Activated CD4-positive, alpha-beta T cell treated with anti-CD3 and anti-CD28 coated beads for 24 hours (primary cell): ENCODE measurements at places on chromosomes 4 and X.

DNA sequence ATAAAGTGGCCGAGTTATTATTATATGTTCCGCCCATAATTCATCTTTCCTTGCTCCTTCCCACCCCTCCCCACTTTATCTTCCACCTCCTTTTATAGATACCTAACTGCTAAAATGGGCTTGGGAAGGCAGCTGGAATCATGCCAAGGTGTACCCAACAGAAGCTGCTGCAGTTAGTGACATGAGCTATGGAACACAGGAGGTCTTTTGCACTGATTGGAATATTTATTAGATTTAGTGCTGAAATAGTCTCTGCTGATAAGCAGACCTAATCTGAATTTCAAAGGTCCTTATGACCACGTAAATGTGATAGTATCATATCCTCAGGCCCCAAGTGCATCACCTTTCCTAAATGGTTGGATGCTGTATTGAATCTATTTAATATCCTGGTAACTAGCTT, 64.9 kb downstream of the HMGB2 start:
- no peak for DNase-seq

DNA sequence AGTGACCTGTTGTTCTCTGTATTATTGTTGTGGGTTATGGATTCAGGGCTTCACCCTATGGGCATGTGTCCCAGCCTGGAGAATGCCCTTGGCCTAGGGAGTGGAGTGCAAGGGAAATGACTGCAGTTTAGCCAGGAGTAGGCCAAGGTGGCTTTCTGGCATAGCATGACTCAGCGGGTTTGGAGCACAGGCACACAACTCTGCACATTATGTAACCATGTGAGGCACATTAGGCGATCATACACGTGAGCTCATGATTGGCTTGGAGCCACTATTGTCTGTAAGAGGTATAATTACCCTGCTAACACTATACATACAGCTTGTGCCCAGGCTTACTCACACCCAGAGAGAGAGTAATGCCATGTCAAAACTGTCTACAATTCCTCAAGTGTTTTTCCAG, 35.1 kb upstream of the TACR3 start:
- no peak for DNase-seq

DNA sequence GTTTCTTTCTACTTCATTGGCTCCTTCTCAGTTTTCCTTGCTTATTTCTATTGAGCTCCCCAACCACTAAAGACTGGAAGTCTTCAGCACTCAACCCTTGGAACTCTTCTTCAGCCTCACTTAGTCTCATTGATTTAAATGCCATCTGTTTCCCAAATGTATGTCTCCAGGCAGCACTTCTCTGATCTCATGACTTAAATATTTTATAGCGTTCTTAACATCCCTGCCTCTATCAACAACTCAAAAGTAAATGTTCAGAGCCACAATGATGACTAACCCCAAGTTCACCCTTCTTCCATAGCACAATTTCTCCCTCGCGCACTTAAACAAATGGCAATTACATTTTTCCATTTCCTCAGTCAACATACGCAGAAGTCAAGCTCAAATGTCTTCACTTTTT, 1393.3 kb downstream of the ARAP2 start:
- DNase-seq: no peak

DNA sequence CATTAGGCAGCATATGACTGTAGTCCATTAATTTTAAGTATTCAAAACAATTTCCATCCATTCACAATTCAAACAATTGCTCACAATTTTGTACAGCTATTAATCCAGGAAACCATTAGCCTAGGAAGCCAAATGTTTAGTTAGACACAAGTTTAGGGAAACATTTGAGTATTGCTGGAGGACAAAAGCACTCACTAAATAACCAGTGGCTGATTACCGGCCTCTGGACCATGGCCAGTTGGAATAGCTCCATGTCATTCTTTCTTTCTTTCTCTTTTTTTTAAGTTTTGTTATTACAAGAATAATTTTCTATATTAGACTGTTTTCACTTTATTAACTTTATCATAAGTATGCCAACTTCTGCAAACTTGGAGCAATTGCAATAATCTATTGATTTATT, 31.3 kb downstream of the TRIML2 start:
- DNase-seq: no peak

DNA sequence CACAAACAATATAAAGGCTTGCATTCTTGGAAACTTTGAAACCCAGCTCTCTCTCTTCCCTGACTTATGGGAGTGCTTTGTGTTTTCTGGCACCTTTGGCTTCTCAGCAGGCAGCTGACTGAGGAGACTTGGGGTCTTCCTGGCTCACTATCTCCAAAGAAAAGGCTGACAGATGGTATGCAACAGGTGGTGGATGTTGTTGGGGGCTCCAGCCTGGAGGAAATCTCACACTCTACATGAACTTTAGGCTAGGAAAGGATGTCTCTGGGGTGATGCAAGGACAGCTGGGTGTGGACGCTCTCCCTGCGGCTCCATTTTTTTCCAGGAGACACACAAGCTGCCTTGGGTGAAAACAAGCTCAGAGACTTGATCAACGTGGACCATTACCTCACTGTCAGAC, 67.4 kb downstream of the DNAAF6 start:
- DNase-seq: no peak

DNA sequence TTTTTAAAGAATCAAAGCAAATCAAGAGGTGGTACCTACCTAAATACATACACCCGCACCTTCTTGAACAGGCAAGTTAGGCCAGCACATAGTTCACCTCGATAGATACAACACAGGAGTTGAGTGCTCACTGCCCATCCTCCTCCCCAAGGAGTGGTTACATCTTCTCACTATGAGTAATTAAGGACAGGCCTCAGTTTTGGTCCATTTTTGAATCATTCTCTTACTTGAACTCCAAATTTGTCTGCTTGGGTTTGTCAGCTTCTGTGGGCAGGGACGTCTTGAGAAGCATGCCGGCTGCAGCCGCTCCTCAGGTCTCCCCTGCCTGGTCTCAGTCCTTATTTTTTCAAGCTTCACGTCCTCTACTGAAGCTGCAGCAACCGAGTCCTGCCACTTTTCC, 190.6 kb upstream of the RBPJ start:
- no peak for DNase-seq

DNA sequence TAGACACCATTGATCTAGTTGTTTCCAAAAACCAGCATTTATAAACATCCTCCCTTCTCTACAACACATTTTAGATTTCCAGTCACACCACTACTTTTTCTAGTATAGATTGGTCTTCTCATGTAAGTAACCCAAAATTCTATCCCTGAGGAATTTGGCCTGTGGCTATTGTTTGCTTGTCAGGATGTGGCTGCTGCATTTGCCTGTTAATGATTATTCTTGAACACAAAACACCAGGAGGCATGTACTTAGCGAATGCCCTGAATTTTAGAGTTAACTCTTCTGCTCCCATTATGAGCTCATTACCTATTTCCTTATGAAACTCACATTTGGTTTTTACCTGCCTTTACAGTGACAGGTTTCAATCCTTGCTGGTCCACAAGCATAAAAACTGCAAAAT, 102.0 kb upstream of the FSTL5 start:
- DNase-seq: no peak

DNA sequence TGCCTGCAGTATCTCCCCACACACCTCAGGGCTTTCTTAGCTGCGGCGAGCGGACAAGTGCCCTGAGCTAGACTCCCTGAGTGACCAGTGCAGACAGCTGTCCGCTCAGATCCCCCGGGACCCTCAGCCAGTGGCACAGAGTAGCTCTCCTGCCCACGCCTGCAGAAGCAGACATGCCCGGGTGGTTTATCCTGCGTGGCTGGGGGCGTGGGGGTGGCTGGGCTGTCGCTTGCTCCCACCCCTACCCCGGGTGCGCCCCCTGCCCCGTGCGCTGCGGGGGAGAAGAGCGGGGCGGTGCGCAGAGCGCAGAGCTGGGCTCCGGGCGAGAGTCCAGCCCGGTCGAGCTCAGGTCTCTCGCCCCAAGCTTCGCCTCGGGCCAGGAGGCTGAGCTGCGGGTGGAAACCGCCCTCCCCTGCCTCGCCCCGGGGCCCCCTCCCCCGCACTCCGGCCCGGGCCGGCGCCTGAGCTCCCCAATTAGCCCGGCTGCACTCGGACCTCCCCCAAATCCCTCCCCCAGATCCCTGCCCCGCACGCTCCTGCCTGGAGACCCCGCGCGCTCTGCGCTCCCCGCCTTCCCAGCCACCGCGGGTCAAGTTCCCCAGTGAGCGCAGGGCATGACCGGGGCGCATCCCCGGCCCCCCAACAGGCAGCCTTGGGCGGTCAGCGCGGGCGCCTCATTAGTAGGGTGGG, 11.7 kb upstream of the SHOX start:
- no peak for DNase-seq

DNA sequence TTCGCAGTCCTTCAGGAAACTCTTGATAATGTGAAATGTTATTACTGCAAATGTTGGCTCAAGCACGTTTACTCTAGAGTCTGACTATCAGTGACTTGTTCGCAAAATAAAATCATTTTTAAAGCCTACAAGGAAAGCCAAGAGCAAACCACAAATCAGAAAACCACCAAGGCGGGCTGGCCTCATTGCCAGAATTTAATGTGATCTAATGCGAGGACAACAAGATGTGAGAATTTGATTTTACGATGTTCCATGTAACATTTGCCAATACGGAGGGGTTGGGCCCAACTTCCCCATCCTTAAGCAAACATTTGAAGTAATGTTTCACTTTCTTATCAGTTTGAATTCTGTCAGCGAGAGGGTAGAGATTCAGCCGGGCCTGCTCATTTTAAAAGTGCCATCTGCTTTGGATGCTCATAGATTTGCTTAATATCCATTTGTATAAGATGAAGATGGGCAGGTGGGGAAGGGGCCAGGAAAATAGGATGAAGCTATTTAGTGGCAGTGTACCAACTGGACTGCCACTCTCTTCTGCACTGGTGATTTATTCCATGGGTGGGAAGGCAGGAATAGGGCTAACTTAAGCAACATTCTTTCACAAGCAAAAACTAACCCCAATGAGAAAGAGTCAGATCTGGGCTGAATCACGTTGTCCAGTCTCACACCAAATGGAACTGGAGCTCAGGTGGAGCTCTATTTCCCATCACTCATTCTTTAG, 225.3 kb downstream of the ANAPC10 start:
- DNase-seq: no peak

DNA sequence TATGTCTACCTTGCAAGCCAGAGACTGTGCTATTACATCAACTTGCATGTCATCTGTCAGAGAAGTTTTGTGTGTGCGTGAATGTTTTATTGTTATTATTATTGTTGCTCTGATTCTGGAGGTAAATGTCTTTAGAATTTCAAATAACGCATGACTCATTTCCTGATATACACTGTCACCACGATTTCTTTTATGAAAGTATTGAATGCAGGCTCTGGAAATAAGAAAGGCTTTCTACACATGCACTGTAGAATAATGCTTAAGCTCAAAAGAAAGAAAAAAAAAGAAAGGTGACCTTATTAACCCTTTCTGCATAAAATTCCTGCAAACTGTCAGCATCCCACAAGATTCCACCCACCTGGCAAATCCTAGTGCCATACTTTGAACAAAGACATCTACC, 632.9 kb downstream of the ZNF674 start:
- no peak for DNase-seq

DNA sequence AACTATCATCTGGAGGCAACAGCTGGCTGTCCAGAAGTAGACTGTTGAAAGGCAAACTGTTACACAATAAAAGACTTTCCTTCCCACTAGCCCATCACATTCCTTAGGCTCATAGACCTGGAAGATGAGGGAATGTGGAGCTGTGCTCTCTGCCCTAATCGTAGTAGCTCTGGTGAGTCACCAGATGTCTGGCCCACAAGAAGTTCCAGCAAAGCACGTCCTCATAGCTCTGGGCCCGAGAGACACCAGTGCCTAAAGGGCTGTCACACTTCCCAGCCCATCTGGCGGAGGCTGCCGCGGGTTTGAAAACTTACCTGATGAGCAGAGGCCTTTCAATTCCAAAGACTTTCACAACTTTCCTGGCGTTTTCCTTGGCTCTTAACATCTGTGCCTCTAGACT, 81.7 kb upstream of the STOX2 start:
- DNase-seq: no peak

DNA sequence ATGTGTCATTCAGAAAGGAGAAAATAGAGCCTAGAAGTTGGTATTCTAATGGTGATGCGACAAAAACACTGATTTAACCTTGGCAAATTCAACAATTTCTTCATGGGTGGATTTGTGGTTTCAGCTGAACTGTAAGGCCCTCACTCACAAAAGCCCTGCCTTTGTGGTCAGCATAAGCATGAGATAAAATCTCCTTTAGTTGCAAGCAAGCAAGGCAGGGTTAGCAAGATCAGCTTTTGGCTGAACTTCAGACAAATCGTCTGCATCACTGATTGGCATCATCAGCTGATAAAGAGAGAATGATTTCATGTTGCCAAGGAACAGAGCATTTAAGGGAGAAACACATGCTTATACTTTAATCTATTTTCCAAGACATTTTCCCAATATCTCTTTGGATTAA, 2582.2 kb downstream of the PCDH7 start:
- no peak for DNase-seq

GRCh38 chrX:101429934-101430333, 21.9 kb downstream of the HNRNPH2 start:
- no peak for DNase-seq

DNA sequence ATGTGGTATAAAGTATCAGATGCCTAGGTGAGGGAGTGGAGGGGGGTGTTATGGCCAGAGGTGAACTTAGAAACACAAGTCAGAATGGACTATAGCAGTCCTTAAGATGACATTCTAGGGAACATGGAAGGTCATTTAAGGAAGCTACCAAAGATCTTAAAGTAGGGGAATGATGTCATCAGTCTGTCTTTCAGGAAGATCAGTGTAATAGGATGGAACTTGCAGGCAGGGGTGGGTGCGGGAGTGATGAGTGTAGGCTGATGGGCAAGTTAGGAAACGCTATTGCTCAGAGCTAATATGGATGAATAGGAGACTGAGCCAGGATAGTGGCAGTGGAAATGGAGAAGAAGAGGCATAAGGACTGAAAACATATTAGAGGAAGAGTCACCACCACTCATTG, 27.5 kb upstream of the CWH43 start:
- no peak for DNase-seq

- DNase-seq: no peak
Measured at GRCh38 chr4:166991006-166991561, 243.2 kb downstream of the SPOCK3 start.

DNA sequence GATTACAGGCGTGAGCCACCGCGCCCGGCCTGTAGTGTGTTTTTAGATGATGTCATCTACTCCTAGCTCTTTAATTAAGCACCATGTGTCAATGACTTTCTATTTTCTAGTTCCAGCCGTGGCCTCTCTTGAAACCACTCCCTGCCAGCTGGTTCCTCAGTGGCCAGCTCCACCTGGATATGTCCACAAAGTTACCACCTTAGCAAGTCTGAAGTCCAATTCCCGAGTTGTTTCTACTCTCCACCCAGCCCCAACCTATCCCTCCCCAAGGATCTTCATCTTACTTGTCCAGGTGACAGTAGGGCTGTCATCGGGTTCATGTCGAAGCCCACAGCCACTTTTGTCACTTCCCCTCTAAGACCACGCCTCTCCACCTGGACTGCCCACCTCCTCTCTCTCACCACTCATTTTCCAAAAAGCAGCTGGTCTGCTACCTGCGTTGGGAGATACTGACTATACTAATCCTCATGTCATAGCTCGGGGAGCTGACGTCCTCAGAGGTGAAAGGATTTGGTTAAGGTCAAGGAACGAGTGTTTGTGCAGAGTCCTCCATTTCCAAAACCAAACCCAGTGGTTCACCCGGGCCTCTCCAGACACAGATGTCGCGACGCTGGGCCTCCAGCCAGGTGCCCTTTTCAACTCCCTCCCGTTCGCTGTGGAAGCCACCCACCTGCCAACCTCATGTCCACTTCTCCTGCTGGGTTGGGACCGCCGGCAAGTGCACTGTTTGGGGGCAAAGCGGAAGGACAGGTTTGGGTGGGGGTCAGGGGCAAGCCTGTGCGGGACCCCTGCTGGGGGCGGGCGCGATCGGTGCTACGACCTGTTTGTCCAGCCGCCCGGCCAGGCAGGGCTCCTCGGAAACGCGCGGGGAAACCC, 704 bp downstream of the FAM3A start:
- no peak for DNase-seq

- no peak for DNase-seq
Measured at GRCh38 chrX:21744060-21744459, 13.9 kb downstream of the SMPX start.
